ENCODE measurements at places on chromosomes 1 and 21. TPM values are rescaled to one million over a fixed set of nuclear protein-coding genes. Genes with fewer than 3 reads are reported as not detected.

IL10 gene
- total RNA-seq = not detected

PER3 gene
- 9.9 TPM for total RNA-seq

SLC19A2 gene
- 10.5 TPM for total RNA-seq

IL22RA1 gene
- total RNA-seq = not detected

YRDC gene
- 13.3 TPM for total RNA-seq

NTNG1 gene
- total RNA-seq = 6.4 TPM

CYP2J2 gene
- not detected for total RNA-seq

S100A7 gene
- not detected for total RNA-seq

DENND2C gene
- total RNA-seq = 3.0 TPM

ZBTB37 gene
- total RNA-seq = 10.9 TPM

AMY1A gene
- not detected for total RNA-seq

TEDDM1 gene
- total RNA-seq = not detected

GNG4 gene
- under 0.01 TPM for total RNA-seq

VWA1 gene
- total RNA-seq = 8.8 TPM

KCNN3 gene
- total RNA-seq = 0.07 TPM

SPATA1 gene
- total RNA-seq = 0.46 TPM

WDR47 gene
- total RNA-seq = 22.1 TPM

HORMAD1 gene
- not detected for total RNA-seq

OR10J1 gene
- not detected for total RNA-seq

F13B gene
- total RNA-seq = not detected

CCDC17 gene
- 1.0 TPM for total RNA-seq

ERICH3 gene
- total RNA-seq = not detected

TTLL7 gene
- 19.1 TPM for total RNA-seq

RXFP4 gene
- total RNA-seq = not detected

SMIM11 gene
- 13.5 TPM for total RNA-seq

LCK gene
- total RNA-seq = not detected

TBX15 gene
- total RNA-seq = 2.9 TPM

TEX38 gene
- not detected for total RNA-seq

PIGR gene
- total RNA-seq = not detected

AMY2B gene
- 2.7 TPM for total RNA-seq

FAM72B gene
- 1.3 TPM for total RNA-seq

CLCA4 gene
- not detected for total RNA-seq

RGS7 gene
- 1.0 TPM for total RNA-seq

CKS1B gene
- 39.6 TPM for total RNA-seq

DDR2 gene
- 310 TPM for total RNA-seq

SPATA45 gene
- total RNA-seq = not detected

S100A8 gene
- not detected for total RNA-seq

C1orf141 gene
- total RNA-seq = not detected

RPF1 gene
- 22.2 TPM for total RNA-seq

VTCN1 gene
- not detected for total RNA-seq

CAMSAP2 gene
- 32.9 TPM for total RNA-seq

RNF115 gene
- total RNA-seq = 12.2 TPM

FCRLA gene
- total RNA-seq = 0.72 TPM

SPRR2E gene
- total RNA-seq = not detected

TXNIP gene
- 356 TPM for total RNA-seq

PPP1R12B gene
- 21.9 TPM for total RNA-seq

DIO1 gene
- total RNA-seq = not detected

SLAMF7 gene
- not detected for total RNA-seq

PPFIA4 gene
- total RNA-seq = 32.2 TPM

ADGRL2 gene
- total RNA-seq = 378 TPM

CYYR1 gene
- under 0.01 TPM for total RNA-seq

PROK1 gene
- not detected for total RNA-seq

MFAP2 gene
- 39.9 TPM for total RNA-seq

Measured in smooth muscle cell of the pulmonary artery (primary cell).